EL (cell line): ENCODE measurements at places on chromosomes 6 and 20.
A peak's percentile ranks its signal among the peaks of the same experiment; 100 is the strongest.

DNA sequence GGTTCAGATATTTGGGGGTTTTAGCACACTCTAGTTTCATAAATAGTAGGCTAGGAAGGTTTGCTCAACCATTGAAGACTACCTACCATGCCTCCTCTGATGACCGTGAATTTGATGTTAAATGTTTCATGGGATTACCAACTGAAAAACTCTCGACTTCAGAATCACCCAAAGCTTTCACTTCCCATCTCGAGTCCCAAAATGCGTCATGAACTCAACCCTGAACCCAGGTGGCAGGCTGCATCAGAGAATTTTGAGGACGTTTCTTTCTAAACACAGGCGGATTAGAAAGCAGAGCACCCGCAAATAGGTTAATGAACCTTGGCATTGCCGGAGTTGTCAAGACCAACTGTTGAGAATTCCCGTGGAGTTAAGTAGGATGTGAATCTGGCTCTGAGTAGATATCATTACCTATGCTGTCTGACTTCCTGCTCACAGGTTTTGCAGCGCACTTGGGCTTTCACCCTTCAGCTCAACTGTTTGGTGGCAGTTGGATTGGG lies 98.4 kb upstream of the ADTRP start:
- no peak for DNase-seq

- DNase-seq: peak; percentile 64
Measured at GRCh38 chr6:150016324-150017185, 8.8 kb downstream of the RAET1L start.

DNA sequence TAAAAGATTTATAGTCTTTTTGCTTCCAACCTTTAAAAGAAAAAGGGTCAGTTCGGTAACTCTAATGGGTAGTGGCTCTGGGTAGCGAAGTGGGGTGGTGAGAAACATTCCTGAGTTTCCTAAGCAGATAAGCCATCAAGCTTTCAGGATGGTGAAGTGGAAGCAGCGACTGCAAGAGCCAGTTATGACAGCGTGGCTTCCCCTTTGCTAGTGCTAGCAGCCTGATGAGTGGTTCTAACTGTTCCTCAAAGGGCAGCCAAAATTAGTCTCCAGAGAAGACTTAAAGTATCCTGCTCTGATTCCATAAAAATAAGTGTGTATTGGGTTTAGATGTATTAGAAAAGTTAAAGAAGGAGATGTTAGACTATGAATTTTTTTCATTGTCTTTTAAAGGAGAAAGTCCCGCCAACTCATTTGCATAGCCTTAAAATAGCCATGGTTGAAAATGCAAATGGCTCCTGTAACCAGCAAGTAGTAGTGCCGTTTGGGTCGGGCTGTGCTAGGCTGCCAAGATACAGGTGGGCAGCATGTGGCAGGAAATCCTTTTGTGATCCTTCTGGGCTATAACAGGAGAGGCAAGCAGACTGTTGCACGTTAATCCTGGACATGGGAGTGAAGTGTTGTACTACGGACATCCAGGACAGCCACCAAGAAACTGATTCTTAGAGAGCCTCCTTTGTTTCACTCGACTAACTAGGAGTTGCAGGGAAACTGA lies 18.0 kb downstream of the ELOVL2 start:
- DNase-seq: no peak

GRCh38 chr6:41588111-41588510 lies 41.9 kb downstream of the FOXP4 start:
- no peak for DNase-seq

DNA sequence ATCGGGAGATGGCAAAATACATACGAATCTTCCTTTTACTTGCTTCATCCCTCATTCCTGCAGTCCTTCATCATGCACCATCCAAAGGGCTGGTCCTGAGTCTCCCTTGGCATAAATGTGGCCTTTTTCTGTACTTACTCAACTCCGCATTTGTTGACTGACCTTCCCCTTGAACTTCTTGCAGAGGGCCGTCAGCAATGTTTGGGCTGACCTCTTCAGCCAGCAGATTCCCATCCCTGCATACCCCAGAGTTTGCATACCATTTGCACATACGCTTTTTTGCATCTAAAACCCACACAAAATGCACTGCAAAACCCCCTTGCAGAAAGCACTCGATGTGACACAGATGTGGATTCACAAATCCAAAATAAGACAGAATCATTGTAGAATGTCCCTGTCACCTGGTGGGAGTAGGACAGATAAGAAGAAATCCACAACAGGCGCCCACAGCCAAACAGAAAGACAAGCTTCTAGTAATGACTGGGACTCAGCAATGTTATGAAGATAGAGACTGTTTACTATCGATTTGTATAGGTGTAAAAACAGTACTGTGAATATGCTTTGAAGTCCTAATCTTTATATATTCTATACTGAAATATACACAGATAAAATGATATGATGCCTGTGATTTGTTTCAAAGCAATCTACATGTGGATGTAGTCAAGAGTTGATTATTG lies 45.8 kb downstream of the TBC1D7 start:
- DNase-seq: no peak

DNA sequence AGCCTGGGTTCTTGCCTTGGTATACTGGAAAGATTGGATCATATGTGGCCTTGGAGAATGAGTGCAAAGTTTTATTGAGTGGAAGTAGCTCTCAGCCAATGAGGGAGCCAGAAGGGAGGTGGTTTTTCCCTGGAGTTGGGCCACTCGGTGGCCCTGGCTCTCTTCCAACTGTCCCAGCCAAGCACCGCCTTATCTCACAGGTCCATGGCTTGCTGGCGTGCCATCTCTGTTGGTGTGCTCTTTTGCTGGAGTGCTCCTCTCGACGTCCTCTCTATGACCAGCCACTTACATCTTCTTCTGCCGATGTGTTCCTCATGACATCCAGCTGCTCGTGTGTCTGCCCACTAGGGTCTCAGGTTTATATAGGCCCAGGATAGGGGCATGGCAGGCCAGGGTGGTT lies 505.9 kb upstream of the SYNCRIP start:
- no peak for DNase-seq

DNA sequence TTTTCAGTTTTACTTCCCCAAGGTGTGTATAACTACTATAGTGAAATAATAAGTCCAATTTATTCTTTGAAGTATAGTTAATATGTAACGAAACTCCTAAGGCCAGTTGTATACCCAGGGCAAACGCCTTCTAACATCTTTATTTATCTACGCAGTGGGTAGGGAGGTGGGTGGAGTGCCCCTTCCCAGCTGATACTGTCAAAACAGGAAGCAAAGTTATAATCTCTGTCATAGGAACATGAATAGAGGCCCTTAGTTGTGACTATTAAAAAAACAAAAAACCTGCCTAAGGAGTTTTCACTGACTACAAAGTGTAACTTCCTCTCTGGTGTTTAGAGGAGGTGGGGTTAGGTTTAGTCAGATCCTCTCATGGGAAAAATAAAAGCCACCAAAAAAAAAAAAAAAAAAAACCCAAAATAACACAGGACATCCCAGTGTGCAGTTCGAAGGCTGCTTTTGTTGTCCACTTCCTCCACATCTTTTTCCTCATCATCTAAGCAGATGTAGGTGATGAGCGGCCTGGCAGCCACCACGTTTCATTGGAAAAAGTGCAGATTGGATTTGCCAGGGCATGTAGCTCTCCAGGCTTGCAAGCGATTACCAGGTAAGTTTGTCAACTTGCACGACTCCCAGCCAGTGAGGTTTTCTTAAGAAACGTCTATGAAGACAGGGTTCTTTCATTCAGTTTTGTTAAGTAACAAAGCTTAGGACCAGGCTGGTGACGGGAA lies 58.7 kb downstream of the UTRN start:
- no peak for DNase-seq

- DNase-seq: no peak
Measured at GRCh38 chr6:4756247-4756646, 20.0 kb upstream of the CDYL start.

DNA sequence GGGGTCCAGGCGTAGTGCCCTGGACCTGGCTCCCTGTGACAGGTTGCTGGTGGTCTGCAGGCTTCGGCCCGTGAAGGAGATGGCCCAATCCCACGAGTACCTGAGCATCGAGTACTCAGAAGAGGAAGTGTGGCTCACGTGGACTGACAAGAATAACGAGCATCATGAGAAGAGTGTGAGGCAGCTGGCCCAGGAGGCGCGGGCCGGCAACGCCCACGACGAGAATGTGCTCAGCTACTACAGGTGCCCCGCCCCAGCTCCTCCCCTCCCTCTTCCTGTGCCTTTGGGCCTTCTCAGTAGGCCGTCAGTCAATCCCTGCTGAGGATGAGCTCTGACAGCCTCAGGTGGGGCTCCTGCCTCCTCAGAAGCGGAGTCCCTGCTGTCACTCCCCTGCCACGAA lies 42.6 kb downstream of the UQCC2 start:
- DNase-seq: no peak

DNA sequence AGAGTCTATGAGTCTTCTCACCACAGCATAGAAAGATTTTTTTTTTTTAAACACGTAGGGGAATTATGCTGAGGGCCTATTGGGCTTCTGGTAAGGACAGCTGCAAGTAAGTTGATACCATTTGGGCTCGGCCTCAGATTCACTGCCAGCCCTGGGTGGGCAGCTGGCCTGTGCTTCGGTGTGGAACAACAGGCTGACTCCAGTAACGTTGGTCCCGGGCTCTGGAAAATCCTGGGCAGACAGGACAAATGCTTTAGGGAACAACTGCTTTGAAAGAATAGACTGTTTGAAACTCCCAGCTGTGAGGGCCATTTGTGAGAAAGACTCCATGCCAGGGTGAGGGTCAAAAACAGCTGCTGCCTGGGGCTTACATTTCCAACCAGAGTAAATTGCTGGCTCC lies 366.5 kb downstream of the QKI start:
- DNase-seq: no peak

DNA sequence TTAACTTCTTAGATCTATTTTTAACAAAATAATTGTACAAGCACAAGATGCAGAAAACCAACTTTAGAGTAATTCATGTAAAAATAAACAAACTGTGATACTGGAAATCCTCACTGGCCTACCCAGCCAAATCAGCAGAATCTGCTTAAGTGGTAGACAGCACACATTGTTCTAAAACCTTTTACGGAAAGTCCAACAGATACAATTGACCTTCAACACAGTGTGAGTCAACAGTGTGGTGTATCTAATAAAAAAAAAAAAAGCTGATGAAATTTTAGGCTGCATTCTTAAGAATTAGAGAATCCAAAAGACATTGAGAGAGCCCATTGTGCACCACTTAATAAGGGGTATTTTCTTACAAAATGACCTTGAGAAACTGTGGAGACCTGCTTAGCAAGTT lies 174.5 kb downstream of the COL21A1 start:
- peak; percentile 7 for DNase-seq

DNA sequence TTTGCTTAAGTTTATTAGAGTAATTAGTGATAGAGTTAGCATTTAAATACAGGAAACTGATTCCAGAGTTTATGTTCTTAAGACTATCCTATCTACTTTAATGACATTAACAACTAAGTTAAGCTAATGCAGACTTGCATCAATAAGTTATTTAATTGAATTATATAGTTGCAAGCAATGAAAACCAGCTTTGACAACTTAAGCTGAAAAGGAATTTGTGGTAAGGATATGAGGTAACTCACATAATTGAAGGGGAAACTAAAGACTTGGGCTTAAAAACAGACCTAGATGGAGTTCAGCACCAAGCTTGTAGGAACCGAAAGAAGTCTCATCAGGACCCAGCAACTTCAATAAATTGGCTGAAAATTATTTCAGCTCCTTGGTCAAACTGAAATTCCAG lies 222.3 kb downstream of the IBTK start:
- no peak for DNase-seq

- DNase-seq: peak; percentile 10
Measured at GRCh38 chr20:47795214-47795907, 10.1 kb upstream of the SULF2 start.

- no peak for DNase-seq
Measured at GRCh38 chr6:101351173-101351572, 42.3 kb upstream of the GRIK2 start.
